ENCODE measurements at places on chromosomes 3 and 15. TPM values are rescaled to one million over a fixed set of nuclear protein-coding genes. Genes with fewer than 3 reads are reported as not detected.

GRCh38 chr3:23553353-23553752 lies 252.4 kb upstream of the UBE2E1 start:
- DNase-seq, result no peak

- DNase-seq, result no peak
Observed at GRCh38 chr3:86654806-86655460, 336.0 kb downstream of the VGLL3 start.

DNA sequence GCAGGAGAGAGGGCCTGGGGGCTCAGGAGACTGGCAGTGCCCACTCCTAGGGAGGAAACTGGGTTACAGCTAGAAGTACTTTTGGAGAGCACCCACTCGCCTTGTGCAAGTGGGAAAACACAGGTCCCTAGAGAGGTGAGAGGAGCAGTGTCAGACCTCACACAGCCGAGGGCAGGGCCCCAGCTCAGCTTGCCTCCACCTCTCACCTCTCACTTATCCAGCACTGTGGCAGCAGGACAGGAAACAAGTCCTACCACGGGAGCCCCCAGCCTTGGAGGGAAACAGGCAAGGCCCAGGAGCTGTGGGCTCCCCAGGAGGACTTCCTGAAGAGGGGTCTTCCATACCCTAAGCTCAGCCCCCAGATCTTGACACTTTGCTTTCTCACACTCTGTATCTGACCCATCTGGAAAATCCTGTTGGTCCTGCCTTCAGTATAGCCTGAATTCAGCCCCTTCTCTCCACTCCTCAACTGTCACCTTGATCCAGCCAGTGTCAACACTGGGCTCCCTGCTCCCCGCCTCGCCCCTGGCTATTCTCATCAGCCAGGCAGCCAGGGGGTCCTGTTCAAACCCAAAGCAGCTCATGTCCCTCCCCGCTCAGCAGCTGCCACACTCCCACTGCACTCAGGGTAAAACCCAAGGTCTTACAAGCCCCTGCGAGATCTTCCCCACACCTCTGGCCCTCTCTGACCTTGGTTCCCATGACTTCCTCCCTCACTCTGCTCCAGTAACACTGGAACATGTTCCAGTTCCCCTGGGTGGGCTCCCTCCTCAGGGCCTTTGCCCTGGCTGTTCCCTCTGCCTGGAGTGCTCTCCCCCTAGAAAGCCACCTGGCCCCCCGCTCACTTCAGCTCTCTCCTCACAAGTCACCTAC lies 870 bp upstream of the TMEM40 start:
- DNase-seq, result no peak

Gene GPR87
- not detected for total RNA-seq

Gene TSEN2
- total RNA-seq, result 17.4 TPM
